ENCODE measurements at places on chromosomes 3 and 15.

GRCh38 chr3:49747792-49748480 lies 24.2 kb upstream of the GMPPB start:
- DNase-seq = no peak

DNA sequence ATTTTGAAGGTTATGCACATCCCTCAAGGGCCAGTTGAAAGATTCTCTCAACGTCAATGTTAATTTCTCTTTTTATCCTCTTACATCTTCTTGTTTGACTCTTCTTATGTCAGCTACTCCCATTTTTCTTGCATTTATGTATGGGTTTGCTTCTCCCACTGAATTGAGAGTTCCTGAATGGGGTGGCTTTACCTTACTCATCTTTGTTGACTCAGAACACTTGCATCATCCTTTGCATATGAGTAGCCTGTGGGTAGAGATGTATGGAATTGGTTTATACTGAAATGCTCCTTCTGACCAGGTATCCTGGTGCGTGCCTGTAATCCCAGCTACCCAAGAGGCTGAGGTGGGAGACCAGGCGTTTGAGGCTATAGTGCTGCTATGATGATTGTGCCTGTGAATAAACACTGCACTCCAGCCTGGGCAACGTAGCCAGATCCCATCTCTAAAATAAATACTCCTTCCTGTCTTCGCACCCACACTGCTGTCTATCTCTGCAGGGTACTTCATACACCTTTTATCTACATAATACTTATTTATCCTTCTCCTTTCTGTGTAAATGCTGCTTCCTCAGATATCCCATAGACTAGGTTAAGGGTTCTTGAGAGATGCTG lies 123.6 kb upstream of the DPH6 start:
- no peak for DNase-seq

DNA sequence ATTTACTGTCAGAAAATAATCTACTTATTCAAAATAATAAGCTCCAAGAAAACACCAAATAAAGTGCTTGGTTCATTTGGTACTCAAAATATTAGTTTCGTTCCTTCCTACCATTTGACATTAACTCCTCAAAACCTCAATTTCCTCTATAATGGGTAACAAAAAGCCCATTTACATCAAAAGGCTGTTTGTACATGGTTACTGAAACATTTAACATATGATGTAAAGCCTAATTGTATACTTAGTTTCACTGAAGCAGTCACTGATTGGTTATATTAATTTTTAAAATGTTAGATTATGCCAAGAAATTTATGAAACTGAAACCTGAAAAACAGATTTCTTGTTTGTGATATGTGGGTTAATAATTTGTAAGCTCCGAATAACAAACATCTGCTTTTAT lies 14.7 kb downstream of the XRN1 start:
- DNase-seq = no peak

GRCh38 chr3:38112378-38112761 lies 24.6 kb downstream of the ACAA1 start:
- DNase-seq = no peak

GRCh38 chr3:11140030-11140712 lies 14.1 kb upstream of the HRH1 start:
- no peak for DNase-seq

GRCh38 chr3:56884387-56884786 lies 82.6 kb upstream of the ARHGEF3 start:
- DNase-seq = no peak

DNA sequence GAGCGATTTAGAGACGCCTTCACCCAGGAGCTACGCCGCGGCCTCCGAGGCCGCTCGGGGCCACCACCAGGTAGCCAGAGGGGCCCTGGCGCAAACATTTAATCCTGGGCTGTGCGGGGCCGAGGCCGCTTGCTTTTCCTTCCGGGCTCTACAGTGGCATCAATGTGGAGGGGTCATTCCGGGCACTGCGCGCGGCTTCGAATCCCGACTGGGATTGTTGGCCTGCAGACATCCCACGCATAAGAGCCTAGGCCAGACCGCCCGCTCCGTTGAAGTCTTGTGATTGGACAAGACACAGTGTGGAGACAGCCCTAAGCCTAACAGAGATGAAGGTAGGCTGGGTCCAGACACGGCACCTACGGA lies 568 bp upstream of the NCBP2 start:
- DNase-seq = no peak

- DNase-seq = peak; percentile 39
Measured at GRCh38 chr15:75713338-75713895, 769 bp upstream of the CSPG4 start.

- no peak for DNase-seq
Measured at GRCh38 chr3:185770109-185770508, 54.7 kb downstream of the IGF2BP2 start.

DNA sequence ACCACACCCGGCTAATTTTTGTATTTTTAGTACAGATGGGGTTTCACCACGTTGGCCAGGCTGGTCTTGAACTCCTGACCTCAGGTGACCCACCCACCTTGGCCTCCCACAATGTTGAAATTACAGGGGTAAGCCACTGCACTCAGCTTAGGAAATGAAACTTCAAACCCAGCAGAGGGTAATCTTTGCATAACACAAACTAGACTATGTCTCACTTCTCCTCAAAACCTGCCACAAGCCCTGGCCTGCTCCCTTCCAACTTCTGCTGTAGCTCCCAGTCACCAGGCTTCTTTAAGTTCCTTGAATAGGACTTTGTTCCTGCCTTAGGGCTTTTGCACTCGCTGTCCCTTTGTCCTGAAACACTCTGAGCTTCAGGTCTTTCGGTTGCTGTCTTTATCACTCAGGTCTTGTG lies 39.2 kb upstream of the SEMA4B start:
- no peak for DNase-seq

DNA sequence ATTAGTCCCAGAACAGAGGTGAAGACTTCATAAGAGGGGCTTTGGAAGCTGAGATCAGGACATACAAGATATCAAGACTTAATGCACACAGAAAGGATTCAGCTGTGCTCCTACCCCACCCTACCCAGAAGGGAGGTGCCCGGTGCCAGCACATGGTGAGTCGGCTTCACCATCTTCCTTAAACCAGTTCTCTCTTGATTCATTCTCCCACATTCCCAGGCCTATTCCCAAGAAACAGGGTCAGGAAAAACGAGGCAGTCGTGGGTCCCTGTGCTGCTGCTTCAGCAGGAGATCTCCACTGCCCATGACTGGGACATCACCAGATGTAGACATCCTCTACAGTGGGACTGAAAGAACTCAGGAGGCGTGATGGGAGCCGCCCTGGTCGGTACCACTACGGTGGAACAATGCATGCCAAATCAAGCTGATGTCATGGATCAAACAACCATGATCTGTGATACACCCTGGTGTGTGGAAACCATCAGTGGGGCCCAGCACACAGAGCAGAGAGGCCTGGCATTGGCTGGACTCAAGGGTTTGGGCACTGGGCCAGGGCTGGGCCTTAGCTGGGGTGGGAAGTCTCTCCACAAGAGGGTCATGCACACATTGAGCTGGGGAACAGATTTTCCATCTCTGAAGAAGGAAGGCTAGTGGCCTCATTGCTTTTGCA lies 41.9 kb downstream of the CCDC12 start:
- DNase-seq = no peak

- no peak for DNase-seq
Measured at GRCh38 chr3:146313031-146313745, 62.3 kb upstream of the PLSCR4 start.

DNA sequence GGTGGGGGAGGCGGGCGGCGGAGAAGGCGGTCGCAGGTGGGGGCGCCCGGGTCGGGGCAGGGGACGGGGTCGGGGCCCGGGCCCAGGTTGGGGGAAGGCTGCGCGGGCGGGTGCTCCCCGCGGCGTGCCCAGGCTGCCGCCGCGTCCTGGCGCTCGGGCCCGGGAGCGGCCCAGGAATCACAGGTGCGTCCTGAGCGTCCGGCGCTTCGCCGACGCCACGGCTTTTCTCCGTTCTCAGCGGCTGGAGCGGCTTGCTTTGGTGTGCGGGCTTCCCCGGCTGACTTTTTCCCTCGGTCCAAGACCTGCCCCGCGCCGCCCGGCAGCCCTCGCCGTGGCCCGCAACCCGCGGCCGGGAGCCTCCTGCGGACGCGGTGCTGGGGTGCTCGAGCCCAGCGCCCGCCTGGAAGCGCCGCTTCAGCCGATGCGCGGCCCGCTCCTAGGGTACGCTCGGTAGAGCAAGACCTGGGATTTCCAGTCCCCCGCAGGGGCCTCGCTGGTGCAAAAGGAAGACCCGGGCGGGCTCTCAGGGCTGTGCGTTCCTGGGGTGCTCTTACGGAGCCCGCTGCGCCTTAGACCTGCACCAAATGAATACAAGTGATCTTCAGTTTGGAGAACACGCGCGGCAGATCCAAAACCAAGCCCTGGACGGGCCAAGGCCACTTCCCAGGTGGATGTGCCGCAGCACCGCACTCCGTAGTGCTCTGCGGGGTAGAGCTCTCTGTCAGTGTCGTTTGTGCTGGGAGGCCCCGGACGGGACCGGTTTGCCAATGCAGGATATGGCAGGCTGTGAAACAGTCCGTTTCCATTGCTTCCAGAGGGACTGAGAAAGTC lies 639 bp downstream of the NIPA1 start:
- DNase-seq = peak; percentile 16

DNA sequence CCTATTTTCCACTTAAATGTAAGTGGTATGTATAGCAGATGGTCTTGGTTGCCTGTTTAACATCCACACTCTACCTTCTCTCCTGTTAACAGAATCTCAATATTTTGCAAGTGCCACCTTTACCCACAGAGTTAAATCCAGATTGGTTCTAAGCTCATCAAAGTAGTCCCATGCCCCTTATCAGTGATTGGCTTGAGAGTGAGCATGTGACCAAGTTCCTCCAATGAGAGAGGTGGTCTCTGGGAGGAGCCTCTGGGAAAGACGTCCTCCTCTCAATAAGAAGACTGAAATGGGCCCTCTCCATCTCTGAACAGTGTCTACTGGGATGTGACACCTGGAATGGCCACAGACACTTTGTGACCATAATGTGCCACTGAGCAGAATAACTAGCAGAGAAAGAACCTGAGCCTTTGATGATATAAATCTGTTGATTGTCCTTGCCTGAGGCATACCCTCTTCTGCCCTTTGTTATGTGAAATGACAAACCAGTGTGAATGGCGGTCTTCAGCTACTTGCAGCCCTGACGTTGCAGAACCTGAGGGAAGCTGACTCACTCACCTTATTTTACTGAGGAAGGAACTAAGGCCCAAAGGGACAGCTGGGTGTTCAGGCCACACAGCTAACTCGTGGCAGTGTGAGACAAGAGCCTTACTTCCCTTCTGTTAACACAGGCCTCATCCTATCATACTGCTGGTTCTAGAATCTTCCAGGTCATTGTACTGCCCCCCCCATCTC lies 42.4 kb upstream of the LARS2 start:
- DNase-seq = no peak

DNA sequence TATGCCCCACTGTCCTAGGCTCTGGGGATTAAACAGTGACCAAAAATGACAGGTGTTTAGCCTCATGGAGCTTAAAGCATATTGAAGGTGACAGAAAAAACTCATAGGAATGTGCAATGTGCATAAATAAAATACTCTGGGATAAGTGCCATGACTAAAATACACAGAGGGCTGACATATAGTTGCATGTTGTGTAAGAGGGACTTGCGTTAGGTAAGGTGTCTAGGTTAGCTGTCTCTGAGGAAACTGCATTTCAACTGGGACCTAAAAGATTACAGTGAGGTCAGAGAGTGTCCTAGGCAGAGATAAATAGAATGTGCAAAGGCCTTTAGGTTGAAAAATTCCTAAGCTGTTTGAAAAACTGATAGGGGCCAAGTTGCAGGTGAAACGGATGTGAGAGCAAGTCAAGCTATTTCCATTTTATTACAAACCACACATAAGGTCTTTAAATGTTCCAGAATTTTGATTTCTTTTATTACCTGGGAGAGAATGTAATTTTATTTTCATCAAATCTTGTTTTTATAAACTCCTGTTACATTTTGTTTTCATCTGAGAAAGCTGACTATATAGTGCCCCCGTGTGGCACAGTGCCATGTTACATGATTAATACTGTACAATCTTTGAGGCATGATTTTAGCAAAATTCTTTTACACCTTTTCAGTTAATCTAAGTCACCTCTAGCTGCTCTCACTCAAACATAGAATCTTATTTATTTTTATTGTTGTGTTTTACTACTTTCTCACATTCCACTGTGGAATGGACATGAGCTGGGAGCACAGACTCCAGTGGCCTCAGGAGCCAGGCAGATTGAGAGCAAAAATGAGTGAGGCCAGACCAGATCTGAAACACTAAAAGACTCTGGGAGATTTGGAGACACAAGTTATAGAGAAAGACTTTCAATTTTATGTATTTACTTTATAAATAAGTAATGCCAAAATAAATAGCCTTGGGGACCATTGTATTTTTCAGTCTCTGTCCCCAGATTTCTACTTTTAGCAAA lies 259.6 kb upstream of the ZNF717 start:
- DNase-seq = peak; percentile 10

DNA sequence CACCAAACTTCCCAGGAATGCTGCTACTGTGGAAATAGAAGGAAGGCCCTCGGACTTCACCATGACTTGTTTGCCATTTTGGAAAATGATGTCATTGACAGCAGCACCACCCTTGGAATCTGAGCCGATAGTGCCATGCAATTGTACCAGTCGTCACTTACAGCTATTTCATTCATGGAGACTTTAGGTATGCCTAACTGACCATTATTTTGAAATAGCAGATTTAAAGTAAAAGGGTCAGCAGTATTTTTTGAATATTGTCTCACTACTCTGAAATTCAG lies 66.0 kb upstream of the ARL8B start:
- no peak for DNase-seq

DNA sequence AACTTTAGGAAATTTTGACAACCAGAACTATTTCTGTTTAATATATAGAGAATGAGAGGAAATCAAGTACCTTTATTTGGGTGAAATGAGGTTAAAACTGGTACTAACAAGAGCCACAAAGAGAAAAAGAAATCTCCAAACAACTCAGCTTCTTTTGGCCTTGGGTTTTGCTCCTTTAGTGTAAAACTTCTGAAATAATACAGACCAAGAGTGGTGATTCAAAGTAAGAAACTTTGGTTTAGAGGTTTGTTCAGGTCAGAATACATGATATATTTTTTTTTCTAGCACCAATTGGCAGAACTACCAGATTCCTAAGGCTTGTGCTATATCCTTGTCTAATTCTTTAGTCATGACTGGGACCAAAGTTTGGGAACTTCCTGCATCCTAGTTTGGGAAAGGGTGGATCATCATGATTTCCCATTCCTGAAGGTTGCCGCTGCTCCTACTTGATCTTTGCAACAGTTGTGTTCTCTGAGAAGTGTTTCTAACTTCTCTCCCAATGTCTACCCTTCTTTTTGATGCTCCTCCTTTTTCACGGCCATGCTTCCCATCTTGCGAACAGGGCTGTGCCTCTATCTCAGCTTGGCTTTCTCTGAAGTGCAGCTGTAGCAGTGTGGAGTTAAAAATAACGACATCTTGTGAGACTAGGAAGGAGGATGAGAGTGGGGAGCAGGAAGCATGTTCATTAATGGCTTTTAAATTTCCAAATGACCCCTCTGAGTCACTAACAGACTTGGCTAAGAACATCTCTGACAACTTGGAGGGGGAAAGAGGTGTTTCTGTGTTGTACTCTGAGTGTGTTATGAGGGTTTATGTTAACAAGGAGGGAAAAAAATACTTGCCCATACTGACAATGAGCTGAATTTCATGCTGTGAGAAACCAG lies 87.7 kb downstream of the KCNAB1 start:
- no peak for DNase-seq

Data from HEK293T (cell line).